ENCODE measurements at places on chromosomes 1 and 21. TPM values are rescaled to one million over a fixed set of nuclear protein-coding genes. Genes with fewer than 3 reads are reported as not detected.

The LCE2C gene
- not detected for total RNA-seq

The OR10J4 gene
- not detected for total RNA-seq

The MROH7 gene
- 0.92 TPM for total RNA-seq

The ELAVL4 gene
- total RNA-seq: under 0.01 TPM

All from smooth muscle cell of bladder (primary cell).